Small intestine (tissue), 16 donors: ENCODE measurements at places on chromosomes 16 and 17.
A peak's percentile ranks its signal among the peaks of the same experiment; 100 is the strongest.

GRCh38 chr16:67857547-67858233 lies 10.2 kb upstream of the CENPT start:
- peak overlapping the region; percentile 90 for H3K27ac ChIP-seq
- no peak overlapping the region for H3K4me3 ChIP-seq
- H3K4me1 ChIP-seq: peaks cover 8% of the 10 kb centered on the region
- peak; percentile 97 for DNase-seq
- H3K36me3 ChIP-seq: no peaks in the 10 kb centered on the region

DNA sequence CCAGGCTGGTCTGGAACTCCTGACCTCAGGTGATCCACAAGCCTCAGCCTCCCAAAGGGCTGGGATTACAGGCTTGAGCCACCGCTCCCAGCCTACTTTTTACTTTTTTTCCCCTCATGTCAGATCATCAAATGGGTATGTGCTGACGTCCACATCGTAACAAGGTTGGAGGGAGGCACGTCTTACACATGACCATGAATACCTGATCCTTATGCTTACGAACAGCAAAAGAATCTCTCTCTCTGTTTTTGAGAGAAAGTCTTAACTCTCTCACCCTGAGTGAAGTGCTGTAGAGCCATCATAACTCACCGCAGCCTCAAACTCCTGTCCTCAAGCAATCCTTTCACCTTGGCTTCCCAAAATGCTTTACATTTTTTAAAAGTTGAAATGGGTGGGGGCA lies 29.5 kb upstream of the TMEM92 start:
- H3K4me3 ChIP-seq: no peak overlapping the region
- no peak for DNase-seq
- H3K27ac ChIP-seq: no peak overlapping the region
- no peaks in the 10 kb centered on the region for H3K27me3 ChIP-seq
- H3K4me1 ChIP-seq: no peaks in the 10 kb centered on the region

- no peaks in the 10 kb centered on the region for H3K27me3 ChIP-seq
- no peak overlapping the region for H3K27ac ChIP-seq
- no peak for DNase-seq
These were observed 81.1 kb downstream of the ADAMTS18 start for GRCh38 chr16:77353587-77354263.

DNA sequence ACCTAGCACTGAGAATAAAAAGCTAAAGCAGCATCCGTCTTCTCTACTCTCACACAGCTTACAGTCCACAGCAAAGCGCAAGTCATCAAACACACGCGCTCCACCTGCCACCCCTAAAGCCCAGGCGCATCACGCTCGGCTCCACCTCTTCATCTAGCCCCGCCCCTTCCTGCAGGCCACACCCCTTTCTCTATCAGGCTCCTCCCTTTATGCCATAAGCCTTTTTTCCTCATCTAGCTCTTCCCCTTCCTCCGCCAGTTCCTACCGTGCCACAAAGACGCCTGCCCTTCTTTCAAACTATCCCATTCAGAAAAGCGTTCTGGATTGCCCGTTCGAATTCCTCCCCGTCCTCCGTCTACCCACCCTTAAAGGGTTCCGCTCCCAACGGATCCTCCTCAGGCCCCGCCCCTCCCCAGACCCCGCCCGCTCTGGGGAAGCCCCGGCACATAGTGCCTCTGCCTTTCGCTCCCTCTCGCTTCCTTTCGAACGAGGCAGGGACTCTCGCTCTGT lies 417 bp downstream of the C16orf46 start:
- H3K27me3 ChIP-seq: no peaks in the 10 kb centered on the region
- peak overlapping the region; percentile 97 for H3K27ac ChIP-seq
- H3K4me3 ChIP-seq: peak overlapping the region; percentile 65
- peak; percentile 88 for DNase-seq
- H3K4me1 ChIP-seq: no peaks in the 10 kb centered on the region

GRCh38 chr16:88926374-88926990 lies 50.5 kb downstream of the CBFA2T3 start:
- no peaks in the 10 kb centered on the region for H3K36me3 ChIP-seq
- no peaks in the 10 kb centered on the region for H3K27me3 ChIP-seq
- H3K4me1 ChIP-seq: no peaks in the 10 kb centered on the region

DNA sequence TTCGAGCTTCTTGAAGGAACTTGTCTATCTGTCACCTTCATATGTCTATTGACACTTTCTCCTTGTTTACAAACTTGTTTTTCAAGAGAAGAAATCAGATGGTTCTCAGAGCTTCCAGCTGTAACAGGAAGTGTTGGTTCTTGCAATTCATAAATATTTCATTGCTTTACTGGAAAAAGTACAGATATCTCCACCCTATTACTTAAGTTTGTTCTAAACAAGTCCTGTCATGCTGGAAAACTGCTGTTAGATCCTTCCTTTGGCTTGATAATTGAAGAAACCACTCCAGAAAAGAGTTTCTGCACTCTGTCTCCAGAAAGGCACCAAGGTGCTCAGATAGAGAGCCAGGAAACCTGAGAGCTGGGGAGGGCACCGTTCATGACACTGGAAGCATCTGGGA lies 181.6 kb downstream of the DNAH9 start:
- H3K27ac ChIP-seq: no peak overlapping the region
- DNase-seq: no peak
- no peak overlapping the region for H3K4me3 ChIP-seq
- H3K4me1 ChIP-seq: no peaks in the 10 kb centered on the region

DNA sequence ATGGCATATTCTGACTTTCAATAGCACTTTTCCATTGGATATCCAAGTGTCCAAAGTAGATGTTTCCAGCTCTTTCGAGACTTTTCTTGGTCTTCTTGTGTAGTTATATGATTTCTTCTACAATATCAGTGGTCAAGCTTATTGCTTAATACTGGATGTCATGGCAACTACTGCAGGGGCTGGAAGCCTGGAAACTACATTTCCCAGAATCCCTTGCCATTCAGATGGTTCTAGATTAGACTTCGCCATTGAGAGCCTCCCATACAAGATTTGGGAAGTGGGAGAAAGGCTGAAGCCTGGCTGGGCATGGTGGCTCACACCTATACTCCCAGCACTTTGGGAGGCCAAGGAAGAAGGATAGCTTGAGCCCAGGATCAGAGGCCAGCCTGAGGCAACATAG lies 153.6 kb downstream of the C16orf95 start:
- H3K4me3 ChIP-seq: no peak overlapping the region
- H3K27ac ChIP-seq: no peak overlapping the region
- H3K4me1 ChIP-seq: no peaks in the 10 kb centered on the region
- no peaks in the 10 kb centered on the region for H3K27me3 ChIP-seq
- H3K36me3 ChIP-seq: no peaks in the 10 kb centered on the region

GRCh38 chr16:8889893-8890548 lies 7.9 kb downstream of the LITAFD start:
- H3K36me3 ChIP-seq: peaks cover 72% of the 10 kb centered on the region
- no peak overlapping the region for H3K27ac ChIP-seq
- no peak for DNase-seq

GRCh38 chr16:2042171-2042985 lies 5.3 kb downstream of the NTHL1 start:
- peak overlapping the region; percentile 46 for H3K27ac ChIP-seq
- DNase-seq: no peak
- no peaks in the 10 kb centered on the region for H3K4me1 ChIP-seq
- peaks cover 75% of the 10 kb centered on the region for H3K36me3 ChIP-seq
- H3K4me3 ChIP-seq: no peak overlapping the region

- H3K27ac ChIP-seq: no peak overlapping the region
- DNase-seq: no peak
- no peak overlapping the region for H3K4me3 ChIP-seq
- no peaks in the 10 kb centered on the region for H3K27me3 ChIP-seq
- no peaks in the 10 kb centered on the region for H3K36me3 ChIP-seq
These were observed 14.7 kb downstream of the CACNG3 start for GRCh38 chr16:24270721-24271442.

- H3K36me3 ChIP-seq: no peaks in the 10 kb centered on the region
- no peak for DNase-seq
- H3K4me1 ChIP-seq: peaks cover 2% of the 10 kb centered on the region
These were observed 92.8 kb downstream of the MYH10 start for GRCh38 chr17:8537734-8538133.

GRCh38 chr17:77962348-77962747 lies 3.8 kb downstream of the TNRC6C start:
- peaks cover 19% of the 10 kb centered on the region for H3K4me1 ChIP-seq
- no peak overlapping the region for H3K27ac ChIP-seq
- H3K27me3 ChIP-seq: peaks cover 35% of the 10 kb centered on the region

- H3K4me1 ChIP-seq: no peaks in the 10 kb centered on the region
- DNase-seq: no peak
- H3K36me3 ChIP-seq: no peaks in the 10 kb centered on the region
- no peaks in the 10 kb centered on the region for H3K27me3 ChIP-seq
These were observed 7.9 kb downstream of the KATNB1 start for GRCh38 chr16:57743458-57743857.

DNA sequence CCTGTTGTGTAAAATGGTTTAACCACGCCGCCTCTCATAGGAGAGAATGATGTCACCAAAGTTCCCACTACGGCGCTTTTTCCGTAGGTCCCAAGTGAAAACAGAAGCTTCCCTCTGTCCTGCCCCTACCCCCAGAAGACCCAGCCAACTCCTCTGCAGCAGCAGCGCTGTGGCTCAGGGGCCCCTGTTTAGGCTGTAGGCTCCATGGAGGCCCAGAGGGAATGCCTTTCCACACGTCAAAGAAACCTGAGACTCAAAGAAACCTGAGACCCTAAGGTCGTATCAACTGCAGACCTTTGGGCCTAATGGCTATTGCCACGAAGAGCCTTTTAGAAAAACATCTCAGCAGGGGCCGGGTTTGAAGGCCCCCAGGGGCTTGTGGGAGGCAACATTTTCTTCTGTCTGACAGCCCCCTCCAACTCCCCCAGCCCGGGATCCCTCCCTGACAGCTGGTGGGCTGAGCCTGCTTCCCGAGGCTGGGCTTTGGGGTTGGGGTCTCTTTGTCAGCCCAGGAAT lies 43.1 kb upstream of the MEAK7 start:
- H3K4me1 ChIP-seq: no peaks in the 10 kb centered on the region
- H3K27ac ChIP-seq: no peak overlapping the region
- H3K36me3 ChIP-seq: no peaks in the 10 kb centered on the region
- no peak overlapping the region for H3K4me3 ChIP-seq
- no peak for DNase-seq
- H3K27me3 ChIP-seq: no peaks in the 10 kb centered on the region

DNA sequence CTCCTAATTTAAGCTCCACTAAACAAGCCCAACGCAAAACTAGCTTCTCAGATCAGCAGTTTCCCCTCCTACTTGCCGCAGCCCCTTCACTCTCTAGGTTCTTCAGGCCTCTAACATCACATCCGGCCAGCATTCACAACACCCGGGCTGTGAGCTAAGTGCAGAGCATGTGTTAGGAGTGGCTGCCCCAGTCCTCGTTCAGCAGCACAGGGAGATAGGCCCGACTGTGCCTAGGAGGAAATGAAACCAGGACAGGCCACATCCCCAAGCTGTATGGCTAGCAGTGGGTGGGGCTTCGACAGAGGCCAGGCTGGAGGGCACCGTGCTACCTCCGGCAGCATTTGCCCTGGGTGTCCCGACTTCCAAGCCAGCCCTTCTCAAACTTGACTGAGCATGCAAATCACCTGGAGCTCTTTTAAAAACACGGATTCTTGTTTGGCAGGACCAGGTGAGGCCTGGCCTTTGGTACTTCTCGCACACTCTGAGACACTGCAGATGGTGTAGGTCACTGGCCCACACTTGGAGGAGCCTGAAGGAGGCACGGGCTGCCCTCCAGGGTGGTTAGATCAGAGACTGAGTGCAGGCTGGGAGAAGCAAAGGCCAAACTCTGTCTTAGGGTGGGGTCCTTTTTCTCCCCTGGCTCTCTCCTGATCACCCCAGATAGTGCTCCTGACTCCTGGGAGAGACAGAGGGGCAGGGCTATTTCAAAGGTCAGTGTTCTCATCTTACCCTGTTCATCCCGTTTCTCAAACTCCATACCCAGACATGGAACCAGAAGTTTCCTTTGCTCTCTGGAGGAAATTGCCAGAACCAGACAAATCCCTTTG lies 202.0 kb downstream of the C16orf78 start:
- peak; percentile 46 for DNase-seq
- H3K4me3 ChIP-seq: no peak overlapping the region
- H3K27me3 ChIP-seq: no peaks in the 10 kb centered on the region
- H3K27ac ChIP-seq: no peak overlapping the region
- peaks cover 5% of the 10 kb centered on the region for H3K36me3 ChIP-seq
- no peaks in the 10 kb centered on the region for H3K4me1 ChIP-seq

GRCh38 chr17:27494192-27495091 lies 38.2 kb downstream of the KSR1 start:
- no peaks in the 10 kb centered on the region for H3K36me3 ChIP-seq
- peak overlapping the region; percentile 40 for H3K4me3 ChIP-seq
- peak; percentile 93 for DNase-seq
- peak overlapping the region; percentile 93 for H3K27ac ChIP-seq
- peaks cover 14% of the 10 kb centered on the region for H3K4me1 ChIP-seq
- H3K27me3 ChIP-seq: no peaks in the 10 kb centered on the region

DNA sequence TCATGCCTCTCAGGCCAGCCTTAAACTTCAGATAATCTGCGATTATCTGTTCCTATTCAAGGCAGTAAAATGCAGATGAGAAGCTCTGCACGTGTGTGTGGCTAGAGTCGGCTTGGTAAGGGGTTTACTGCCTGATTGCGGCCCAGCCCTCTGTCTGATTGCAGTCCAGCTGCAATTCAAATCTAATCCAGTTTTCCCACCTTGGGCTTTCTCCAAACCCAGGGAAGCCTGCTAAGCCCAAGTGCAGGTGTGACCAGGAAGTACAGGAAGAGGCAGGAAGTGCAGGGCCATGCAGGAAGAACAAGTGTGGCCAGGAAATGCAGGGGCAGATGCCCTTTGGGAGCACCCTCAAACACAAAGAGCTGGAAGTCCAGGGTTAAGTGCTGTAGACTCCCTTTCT lies 314.9 kb downstream of the CEP112 start:
- H3K27me3 ChIP-seq: no peaks in the 10 kb centered on the region
- no peak overlapping the region for H3K27ac ChIP-seq
- H3K4me1 ChIP-seq: no peaks in the 10 kb centered on the region

DNA sequence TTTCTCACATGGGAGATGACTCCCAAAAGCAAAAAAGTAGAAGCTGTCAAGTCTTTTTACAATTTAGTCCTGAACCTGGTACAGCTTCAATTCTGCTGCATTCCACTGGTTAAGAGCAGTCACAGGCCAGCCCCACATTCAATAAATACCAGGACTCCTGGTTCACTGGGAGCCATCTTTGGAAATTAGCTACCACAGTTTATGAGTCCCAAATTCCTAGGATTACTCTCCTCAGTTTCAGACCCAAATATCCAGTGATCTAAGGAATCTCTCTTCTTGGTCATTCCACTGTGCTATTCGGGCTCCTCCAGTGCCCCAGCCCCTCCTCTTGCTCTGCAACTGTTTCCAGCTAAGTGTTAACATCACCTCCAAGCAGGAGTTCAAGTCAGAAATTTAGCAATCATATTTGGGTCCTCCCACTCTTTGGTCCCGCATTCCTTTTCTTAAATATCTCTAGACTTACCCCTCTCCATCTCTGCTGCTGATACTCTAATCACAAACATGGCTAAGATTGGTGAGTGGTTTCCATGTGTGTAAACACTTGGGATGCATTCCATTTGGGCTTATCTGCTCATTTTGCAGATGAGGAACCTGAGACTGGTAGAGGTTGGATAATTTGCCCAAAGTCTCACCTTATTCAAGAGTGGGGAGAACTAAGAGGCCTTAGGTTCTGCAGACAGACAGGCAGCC lies 9.6 kb upstream of the WIPF2 start:
- no peak overlapping the region for H3K4me3 ChIP-seq
- H3K4me1 ChIP-seq: no peaks in the 10 kb centered on the region
- H3K36me3 ChIP-seq: no peaks in the 10 kb centered on the region
- no peak overlapping the region for H3K27ac ChIP-seq
- no peaks in the 10 kb centered on the region for H3K27me3 ChIP-seq
- no peak for DNase-seq

GRCh38 chr17:58329035-58329809 lies 627 bp upstream of the TSPOAP1 start:
- no peak for DNase-seq
- H3K4me1 ChIP-seq: peaks cover 3% of the 10 kb centered on the region
- no peak overlapping the region for H3K4me3 ChIP-seq
- H3K27me3 ChIP-seq: peaks cover 2% of the 10 kb centered on the region
- no peaks in the 10 kb centered on the region for H3K36me3 ChIP-seq
